Articular chondrocyte of knee joint (primary cell): ENCODE measurements at places on chromosomes 4 and X. TPM values are rescaled to one million over a fixed set of nuclear protein-coding genes. Genes with fewer than 3 reads are reported as not detected.

Gene FOXP3
- 0.13 TPM in 1 of 2 replicates, not detected in the other for total RNA-seq

Gene DNAAF6
- not detected in 2 replicates for total RNA-seq

Gene PLAC8
- 0.76 and 1.7 TPM in 2 replicates for total RNA-seq

Gene GAB1
- 20.1 and 27.5 TPM in 2 replicates for total RNA-seq

Gene FRAS1
- under 0.01 and 0.11 TPM in 2 replicates for total RNA-seq

Gene HCCS
- total RNA-seq = 19.1 and 20.8 TPM in 2 replicates

Gene ZMYM3
- total RNA-seq = 14.1 and 17.6 TPM in 2 replicates

Gene NUDT10
- 3.7 and 4.3 TPM in 2 replicates for total RNA-seq

Gene REPS2
- total RNA-seq = 0.52 and 0.54 TPM in 2 replicates
